ENCODE measurements at places on chromosomes 3 and 15. TPM values are rescaled to one million over a fixed set of nuclear protein-coding genes. Genes with fewer than 3 reads are reported as not detected.

ZNF80 gene
- total RNA-seq, result 0.09 TPM

ST6GAL1 gene
- 32.5 TPM for total RNA-seq

MYEF2 gene
- total RNA-seq, result 137 TPM

ZNF774 gene
- total RNA-seq, result 6.1 TPM

CFAP44 gene
- total RNA-seq, result 16.9 TPM

INSYN1 gene
- total RNA-seq, result 22.9 TPM

CMTM8 gene
- total RNA-seq, result 0.54 TPM

TMEM39A gene
- 32.7 TPM for total RNA-seq

MOBP gene
- 0.73 TPM for total RNA-seq

CHRNA3 gene
- total RNA-seq, result 7.6 TPM

SH2D7 gene
- total RNA-seq, result not detected

PDE12 gene
- total RNA-seq, result 16.0 TPM

DUOXA2 gene
- not detected for total RNA-seq

FGF7 gene
- 0.45 TPM for total RNA-seq

BNC1 gene
- 0.18 TPM for total RNA-seq

CPNE9 gene
- total RNA-seq, result 4.4 TPM

ST3GAL6 gene
- total RNA-seq, result 19.8 TPM

SAXO2 gene
- total RNA-seq, result 13.8 TPM

MME gene
- 1.8 TPM for total RNA-seq

ATP13A4 gene
- total RNA-seq, result 7.3 TPM

NPAP1 gene
- total RNA-seq, result 1.9 TPM

RETNLB gene
- not detected for total RNA-seq

KY gene
- 2.1 TPM for total RNA-seq

PP2D1 gene
- not detected for total RNA-seq

GLDN gene
- total RNA-seq, result 1.2 TPM

All from cerebellum (tissue), 4 donors.